Endothelial cell of umbilical vein (primary cell): ENCODE measurements at places on chromosomes 12 and 14. TPM values are rescaled to one million over a fixed set of nuclear protein-coding genes. Genes with fewer than 3 reads are reported as not detected.

The GUCY2C gene
- not detected in 2 replicates for polyA plus RNA-seq

The RDH12 gene
- polyA plus RNA-seq: not detected in 2 replicates

The TCL1B gene
- polyA plus RNA-seq: not detected in 2 replicates

The VRTN gene
- polyA plus RNA-seq: 0.02 and 0.03 TPM in 2 replicates

The INHBC gene
- 0.08 TPM in 1 of 2 replicates, not detected in the other for polyA plus RNA-seq

DNA sequence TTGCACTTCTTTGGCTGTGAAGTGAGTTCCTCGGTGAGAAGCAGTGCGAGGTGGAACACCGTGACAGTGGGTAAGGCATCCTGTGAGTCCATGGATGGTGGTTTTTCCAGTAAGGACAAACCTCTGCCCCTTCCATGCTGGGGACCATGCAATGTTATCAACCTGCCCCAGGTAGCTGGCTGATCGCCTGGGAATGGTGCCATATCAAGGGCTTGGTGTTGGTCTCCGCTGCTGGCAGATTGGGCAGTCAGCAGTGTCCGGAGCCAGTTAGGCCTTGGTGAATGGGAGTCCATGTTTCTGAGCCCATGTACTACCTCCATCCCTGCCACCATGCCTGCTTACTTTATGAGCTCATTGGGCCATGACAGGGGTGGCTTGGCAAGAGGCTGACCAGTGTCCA is 114.7 kb upstream of the C14orf180 start:
- no peak for DNase-seq

DNA sequence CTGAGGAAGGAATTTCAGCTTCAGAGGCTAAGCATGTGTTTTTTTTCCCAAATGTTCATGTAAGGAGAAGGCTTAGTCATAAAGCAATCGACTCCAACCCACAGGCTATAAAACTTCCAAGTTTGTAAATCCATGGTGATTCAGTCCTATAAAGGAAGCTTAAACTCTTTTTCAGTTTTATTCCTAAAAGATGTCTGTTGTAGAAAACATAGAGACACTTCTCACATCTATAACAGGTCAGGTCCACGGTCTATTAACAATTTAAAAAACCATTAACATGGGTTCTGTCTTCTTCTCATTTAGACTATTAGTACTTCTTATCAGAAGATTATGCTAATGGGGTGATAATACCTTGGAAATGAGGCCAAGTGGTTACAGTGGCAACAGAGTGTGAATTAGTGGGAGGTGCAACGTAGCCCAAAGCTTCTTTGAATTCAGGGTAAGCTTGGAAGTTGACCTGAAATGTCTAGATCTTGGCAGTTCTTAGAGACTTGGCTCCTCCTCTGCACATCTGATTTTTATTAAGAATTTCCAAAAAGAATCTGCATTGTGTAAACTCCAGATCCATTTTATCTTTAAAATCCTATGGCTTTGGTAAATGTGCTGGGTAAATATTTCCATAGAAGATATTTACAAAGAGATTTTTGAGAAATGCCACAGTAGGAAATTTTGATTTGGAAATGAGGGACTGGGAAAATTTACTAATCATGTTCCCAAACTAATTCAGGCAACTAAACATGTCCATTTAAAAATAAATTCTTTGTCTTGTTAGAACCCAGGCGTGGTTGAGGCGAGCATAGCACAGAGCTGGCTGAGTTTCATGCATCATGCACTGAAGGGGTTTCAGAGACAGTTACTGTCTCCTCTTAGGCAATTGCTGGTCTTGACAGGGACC is 86.4 kb downstream of the EML1 start:
- DNase-seq: no peak

DNA sequence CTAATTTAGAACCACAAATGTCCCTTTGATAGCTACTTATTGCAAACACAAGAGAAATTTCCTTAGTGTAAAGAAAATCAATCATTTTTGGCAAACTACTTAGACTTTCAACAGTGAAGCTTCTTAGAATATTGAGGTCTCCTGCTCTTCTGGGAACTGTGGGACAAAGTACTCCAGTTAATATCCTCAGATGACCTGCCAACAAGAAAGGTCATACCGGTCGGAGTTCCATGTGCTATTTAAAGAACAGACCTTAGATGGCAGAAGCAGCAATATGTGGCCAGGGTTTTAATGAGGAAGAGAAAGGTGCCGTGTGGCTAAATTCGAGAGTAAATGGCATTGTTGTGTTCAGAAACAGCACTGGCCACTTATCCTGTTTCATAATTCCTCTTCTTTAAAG is 114.7 kb upstream of the AMIGO2 start:
- DNase-seq: no peak

DNA sequence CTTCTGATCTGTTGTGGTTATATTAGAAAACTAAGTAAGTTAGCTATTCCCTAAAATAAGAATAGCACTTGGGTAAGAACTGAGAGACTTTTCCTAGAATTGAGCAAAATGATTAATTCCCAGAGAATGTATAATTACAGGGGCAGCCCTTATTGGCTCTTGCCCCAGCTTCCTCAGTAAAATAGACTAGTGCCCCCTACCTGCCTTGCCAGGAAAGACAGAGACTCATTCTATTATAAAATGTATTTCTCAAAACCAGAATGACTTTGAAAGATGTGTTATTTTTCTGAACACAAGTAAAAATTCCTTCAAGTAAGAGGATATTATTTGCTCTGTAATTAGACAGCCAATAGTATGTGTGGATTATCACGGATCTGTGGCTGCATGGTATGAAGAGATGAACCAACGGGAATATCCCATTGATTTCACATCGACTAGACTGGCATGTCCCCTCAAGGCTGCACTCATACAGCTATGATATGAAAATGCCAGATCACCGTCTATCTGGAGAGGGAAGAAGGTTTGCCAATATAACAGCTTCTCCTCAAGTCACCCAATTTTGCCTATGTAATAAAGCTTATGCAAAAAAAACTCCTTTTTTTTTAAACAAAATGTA is 7.4 kb upstream of the GLRX5 start:
- no peak for DNase-seq

DNA sequence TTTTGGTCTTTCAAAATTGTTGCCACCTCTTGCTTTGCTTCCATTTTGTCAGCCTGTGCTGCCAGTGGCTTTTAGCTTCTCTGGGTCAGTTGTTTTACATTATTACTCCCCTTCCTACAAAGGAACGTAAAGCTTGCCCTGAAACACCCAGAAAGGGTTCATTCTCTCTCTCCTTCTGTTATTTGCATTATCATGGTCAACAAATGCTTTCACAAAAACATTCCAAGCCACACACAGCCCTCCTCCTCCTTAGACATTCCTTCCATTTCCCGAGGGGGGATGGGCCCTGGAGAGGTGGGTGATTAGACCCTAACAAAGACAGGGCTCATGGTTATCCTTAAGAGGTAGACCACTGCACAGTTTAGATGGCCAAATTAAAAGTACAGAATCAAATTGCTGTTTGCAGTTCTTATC is 60.4 kb upstream of the SINHCAF start:
- no peak for DNase-seq

DNA sequence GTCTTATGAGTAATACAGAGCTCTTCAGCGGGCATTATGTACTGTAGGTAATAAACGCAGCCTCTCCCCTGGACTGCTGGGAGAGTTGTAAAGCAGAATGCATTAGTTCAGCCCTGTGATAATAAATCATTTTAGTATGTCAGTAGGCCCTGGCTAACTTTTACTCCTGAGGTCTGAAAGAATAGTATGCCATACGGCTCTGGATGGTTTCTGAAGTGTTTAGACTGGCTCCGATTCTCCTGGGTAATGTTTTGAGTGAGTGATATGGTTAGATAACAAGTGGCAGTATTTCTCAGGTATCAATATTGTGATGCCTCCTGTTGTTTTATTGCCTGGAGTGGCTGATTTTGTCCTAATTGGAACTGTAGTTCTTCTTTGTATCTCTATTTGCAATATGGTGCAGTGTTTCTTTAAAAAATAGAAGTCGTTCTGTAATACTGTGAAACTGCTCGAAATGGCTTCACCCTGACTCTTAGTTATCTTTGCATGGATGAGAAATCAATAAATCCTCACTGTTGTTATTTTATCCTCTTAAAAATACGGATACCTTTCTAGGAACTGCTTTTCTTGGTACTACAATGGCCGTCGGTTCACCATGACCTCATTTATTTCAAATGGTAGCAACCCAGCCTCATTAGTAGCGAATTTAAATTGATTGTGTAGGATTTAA is 100.2 kb downstream of the PDZRN4 start:
- DNase-seq: no peak

DNA sequence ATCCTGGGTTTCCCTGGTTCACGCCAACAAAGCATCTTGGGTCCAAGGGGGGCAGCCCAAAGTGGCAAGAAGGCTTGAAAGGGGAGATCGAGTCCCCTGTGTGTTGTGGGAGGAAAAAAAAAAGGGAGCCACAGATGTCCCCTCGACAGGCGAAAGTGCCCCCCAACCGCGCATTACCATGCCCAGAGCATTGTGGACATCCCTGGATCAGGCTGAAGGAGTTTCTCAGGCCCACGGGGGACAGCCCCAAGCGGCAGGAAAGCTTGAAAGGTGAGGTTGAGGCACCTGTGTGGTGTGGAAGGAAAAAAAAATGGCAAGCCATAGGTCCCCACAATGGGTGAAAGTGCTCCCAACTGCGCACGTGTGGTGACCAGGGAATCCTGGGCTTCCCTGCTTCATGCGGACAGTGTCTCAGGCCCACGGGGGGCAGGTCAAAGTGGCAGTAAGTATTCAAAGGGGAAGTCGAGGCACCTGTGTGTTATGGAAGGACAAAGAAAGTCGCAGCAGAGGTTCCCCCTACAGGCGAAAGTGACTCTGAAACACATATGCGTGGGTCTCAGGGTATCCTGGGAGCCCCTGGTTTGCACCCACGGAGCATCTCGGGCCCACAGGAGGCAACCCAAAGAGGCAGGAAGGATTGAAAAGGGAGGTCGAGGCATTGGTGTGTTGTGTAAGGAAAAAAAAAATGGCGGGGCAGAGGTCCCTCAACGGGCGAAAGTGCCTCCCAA is 580.1 kb downstream of the ALG10 start:
- no peak for DNase-seq

- DNase-seq: no peak
Observed at GRCh38 chr12:88876857-88877256, 296.6 kb upstream of the KITLG start.

GRCh38 chr12:108722992-108723766 is 8.1 kb downstream of the CORO1C start:
- DNase-seq: peak; percentile 65

- DNase-seq: no peak
Observed at GRCh38 chr14:55747186-55747585, 167.2 kb downstream of the KTN1 start.

- no peak for DNase-seq
Observed at GRCh38 chr14:105854600-105855245, 328.3 kb downstream of the TMEM121 start.

DNA sequence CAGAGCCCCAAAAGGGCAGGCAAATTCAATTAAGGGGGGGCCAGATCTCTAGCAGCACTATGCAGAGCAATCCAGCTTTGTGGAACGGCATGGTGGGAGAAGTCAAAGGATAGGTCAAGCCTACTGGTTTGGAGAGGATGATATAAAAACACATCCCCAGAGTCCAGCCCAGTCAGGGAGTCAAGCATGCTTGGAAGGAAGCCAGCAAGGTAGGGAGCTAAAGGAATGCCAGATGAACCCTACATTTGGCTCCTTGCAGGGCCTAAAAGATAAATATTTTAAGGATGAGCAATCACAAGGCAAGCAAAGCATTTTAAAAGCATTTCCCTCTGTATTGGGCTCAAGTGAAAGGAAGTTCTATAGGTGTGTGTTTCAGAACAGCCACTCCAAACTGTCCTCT is 21.4 kb downstream of the KCTD10 start:
- DNase-seq: no peak

GRCh38 chr12:4417455-4417854 is 28.2 kb downstream of the FGF6 start:
- DNase-seq: no peak

DNA sequence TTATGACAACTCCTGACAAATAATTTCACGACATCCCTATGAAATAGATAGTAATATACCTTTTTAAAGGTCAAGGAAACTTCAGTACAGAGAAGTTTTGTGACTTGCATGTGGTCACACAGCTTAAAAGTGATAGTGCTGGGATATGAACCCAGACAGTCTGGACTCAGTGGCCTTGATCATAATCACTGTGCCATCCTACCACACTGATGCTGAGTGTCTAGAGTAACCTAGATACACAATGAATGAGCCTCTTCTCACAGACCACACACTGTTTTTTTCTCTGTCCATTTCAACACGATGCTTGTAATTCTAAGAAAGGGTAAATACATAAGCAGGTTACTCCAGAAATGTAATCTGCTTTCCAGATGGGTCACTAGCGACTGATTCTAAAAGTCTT is 88.2 kb downstream of the SYNE2 start:
- DNase-seq: no peak

- no peak for DNase-seq
Observed at GRCh38 chr14:20555845-20556244, 5.0 kb downstream of the RNASE9 start.
